ELR (cell line): ENCODE measurements at places on chromosomes 2 and 18.
A peak's percentile ranks its signal among the peaks of the same experiment; 100 is the strongest.

GRCh38 chr2:238817382-238817781 is 30.5 kb upstream of the TWIST2 start:
- no peak for DNase-seq

GRCh38 chr18:45662468-45662867 is 47.2 kb downstream of the SLC14A2 start:
- peak; percentile 24 for DNase-seq

DNA sequence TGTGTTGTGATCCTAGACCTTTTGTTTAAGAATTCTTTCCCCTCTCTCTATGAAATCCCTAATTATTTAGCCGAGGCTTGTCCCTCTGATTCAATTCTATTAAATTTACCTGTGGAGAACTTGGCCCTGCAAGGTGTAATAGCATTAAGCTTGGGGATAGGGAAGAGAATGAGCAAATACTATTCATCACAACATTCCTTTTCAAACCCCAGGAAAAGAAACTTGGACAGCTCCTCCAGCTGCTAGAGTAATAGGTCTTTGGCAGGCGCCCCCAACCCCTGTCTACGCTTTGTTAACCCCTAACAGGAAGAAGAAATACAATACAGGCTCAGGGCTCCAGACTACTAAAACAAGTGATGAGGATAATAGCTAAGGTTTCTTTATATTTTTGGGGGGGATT is 957.0 kb downstream of the CPS1 start:
- DNase-seq: no peak

DNA sequence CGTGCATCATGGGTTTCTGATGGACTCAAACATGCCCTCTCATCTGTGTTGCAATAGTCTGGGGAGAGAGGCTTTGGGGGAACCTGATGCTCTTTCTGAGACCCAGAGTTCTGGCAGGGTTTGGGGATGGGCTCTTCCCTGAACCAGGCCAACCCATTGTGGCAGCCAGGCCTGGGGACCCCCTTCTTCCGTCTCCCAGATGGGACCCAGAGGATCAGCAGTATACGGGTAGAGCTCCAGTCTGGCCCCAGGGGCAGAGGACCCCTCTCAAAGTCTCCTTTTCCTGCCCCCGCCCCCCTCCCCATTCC is 333.7 kb downstream of the DYSF start:
- DNase-seq: no peak

GRCh38 chr2:156087875-156088274 is 244.6 kb downstream of the NR4A2 start:
- DNase-seq: no peak

DNA sequence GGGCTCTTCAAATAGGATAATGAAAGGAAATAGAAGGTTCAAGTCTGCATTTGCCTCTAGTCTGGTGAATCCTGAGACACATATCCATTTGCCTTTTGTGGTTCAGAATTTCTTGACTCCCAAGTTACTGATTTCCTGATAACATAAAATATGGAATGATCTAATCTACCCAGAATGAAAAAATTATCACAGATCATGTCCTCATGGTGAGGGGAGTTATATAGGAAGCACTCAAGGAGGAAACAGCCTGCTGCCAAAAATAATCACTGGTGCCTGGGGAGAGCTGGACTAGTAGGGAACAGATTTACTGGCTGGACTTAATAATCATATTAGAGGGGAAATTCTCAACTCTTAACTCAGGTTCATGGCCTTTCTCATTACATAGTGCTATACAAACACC is 95.5 kb upstream of the STK17B start:
- DNase-seq: no peak

DNA sequence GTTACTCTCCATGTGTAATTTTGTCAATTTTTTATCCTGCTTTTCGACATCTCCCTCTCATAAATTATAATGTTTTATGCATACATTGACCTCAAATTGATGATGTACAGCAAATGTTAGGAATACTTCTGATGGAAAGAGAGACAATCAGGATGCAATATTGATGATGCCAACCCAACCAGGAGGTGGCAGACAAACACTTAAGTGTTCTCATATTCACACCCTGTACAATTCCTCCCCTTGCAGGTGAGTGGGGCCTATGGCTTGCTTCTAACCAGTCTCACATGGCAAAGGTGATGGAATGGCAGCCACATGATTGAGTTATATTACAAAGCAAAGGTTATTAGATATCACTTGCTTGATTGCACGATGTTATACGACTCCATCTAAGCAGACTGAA is 594.3 kb upstream of the REG3G start:
- no peak for DNase-seq

GRCh38 chr2:176435729-176436128 is 166.5 kb downstream of the MTX2 start:
- DNase-seq: no peak

- DNase-seq: no peak
Measured at GRCh38 chr2:168178520-168179324, 68.7 kb downstream of the STK39 start.

DNA sequence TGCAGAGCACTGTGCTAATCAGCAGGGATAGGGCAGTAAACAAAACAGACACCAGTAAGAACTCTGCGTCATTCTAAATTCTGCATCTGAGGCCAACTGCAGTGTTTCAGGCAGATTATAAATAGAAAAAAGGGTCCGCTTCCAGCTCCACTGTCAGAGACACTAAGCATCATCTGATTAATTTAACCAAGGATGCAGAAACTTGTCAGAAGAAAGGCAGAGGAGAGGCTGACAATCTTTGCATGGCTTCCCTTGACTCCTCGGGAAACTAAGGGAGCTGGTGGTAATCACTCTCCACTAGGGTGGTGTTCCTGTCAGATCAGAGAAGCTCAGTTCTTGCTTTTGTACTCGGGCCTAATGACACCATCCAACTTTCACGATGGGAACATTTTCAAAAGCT is 123.5 kb downstream of the DNAH6 start:
- no peak for DNase-seq

DNA sequence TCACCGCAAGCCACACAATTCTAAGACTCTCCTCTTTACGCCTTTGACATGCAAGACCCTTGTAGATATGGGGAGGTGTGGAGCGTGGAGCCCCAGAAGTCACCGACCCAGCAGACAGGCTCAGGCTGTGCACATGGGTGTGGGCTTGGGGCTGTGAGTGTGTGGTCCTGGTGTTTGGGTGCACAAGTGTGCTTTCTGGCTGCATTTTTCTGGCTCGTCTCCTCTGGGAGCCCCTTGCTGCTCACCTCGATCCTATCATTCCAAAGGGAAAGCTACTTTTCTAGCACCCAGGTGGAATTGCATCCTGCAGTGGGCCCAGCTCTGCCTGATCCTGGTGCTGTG is 143.0 kb downstream of the ACOXL start:
- DNase-seq: no peak

DNA sequence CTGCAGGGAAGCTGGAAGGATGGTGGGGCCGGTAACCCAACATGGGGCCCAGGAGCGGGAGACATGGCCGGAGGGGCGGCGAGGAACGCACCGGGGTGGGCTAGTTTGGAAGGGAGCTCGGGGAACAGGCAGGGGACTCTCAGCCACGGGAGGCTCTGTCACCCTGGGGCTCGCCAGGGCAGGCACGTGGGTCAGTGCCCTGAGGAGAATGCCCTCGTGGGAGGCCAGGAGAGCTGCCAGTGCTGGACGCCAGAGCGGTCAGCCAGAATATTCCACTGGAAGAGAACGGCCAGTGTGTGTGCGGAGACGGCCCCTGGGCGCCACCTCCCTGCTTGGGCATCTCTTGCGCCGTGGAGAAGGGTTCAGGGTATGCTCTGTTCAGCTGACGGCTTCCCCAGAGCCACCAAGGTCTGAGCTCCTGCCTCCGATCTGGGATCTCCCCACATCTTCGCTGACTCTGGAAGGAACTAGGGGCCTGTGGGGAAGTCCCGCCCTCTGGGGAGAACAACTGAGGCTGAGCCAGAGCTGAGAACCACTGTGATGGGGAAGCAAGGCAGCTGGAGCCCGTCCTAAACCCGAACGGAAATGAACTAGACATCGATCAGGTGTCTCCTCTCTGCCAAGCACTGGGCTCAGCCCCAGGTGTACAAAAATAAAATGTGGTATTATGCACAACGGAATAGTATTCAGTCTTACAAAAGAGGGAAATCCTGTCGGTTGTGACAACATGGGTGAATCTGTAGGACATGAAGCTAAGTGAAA is 49.3 kb downstream of the TNP1 start:
- DNase-seq: no peak

DNA sequence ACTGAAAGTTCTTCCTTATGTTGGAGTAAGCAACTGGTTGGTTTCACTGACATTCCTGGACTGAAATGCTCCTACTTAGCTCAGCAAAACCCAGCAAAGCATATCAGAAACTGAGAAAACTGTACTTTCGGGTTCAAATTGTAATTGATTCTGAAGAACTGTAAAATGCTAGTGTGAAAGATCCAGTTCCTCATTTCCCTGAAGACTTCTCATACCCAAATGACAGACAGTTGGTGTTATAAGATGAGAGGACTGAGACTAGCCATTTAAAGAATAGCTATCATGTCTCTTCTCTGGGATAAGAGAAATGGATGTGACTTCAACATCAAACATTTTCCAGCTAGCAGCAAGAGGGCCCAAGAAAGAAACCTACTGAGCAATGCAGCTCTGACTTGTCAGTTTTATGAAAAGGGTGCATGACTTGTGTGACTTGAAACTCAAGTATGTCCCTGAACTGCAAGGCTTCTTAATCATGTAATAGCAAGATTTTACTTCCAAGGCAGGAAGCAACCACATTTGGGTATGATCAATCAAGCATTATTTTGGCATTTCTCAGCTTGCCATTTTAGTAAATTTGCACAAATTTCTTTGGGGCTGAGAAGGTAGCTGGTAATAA is 420.3 kb upstream of the MMADHC start:
- DNase-seq: no peak

DNA sequence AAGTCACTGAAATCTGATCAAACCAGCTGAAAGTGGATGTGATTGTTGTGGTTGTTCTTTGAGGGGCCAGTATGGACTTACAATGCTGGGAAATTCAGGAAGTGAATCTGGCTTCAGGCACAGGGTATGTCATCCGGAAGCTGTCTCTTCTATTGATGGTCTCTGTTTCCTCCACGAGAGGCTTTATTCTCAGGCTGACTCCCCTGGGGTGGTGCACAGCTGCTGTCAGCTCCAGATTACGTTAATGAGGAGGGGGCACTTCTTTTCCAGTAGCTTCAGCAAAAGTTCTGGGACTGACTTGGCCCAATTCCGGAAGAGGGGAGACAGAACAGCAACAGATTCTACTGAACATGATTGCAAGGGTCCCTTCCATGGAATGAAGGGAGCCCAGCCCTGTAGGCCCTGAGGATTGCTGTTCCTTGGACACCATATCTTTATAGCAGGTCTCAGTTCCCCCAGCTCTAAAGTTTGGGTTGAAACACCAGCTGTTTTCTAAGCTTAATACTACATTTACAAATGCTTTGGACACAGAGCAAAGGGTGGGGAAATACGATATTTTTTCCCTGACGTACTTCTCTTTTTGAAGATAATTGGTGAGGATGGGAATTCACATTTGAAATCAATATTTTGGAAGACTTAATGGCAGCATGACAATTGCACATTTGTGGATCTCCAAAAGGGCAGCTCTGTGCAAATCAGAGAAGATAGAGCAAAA is 400.9 kb downstream of the TSN start:
- DNase-seq: no peak

GRCh38 chr2:190180313-190181122 is 118.0 kb upstream of the MSTN start:
- peak; percentile 57 for DNase-seq

GRCh38 chr2:27072920-27073319 is 1.5 kb upstream of the OST4 start:
- DNase-seq: no peak

DNA sequence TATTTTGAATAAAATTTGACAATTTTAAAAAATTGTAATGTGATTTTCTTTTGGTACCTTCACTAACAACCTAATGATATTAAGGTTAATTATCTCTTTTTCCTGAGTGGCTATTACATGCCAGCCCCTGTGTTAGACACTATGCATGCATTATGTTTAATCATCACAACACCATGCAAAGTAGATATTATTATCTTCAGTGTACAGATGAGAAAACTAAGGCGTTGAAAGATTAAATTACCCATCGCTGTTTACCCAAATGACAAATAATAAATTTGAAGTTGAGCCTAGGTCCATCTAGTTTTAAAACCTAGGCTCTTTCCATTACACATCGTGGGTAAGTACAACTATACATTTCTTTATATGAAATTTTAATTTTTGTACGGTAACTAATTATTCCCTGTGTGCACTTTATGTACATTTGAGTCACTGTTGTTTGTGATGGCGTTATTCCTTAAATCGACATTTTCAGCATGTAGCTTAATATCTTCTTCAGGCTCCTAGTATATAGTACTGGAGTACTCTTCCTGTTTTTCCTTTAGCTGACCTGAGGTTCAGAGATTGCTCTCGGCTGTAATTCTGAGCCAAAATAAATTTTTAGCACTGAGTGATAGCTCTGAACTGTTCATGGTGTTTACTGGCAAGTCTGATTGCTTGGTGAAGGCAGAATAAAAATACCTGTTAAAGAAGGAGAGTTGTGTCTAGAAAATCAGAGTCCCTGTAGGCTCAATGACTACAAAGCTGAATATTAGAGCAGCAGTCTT is 13.9 kb upstream of the MBD2 start:
- DNase-seq: no peak

DNA sequence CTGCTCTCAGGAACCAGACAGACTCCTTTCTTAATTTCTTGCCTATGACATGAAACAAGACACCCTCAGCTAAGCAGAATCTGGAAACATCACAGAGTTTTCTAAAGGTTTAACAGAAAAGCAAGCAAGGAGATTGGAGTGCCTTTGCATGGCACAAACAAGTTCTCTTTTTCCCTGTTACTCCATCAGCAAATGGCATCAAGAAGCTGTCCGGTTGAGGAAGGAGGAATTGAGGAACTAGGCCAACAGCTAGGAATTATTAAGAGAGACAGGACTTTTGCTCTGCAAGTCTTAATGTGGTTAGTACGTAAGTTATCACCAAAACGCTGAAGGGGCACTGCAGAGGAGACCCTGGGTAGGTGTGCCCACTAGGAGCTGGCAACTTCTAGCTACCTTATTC is 53.2 kb downstream of the NEB start:
- DNase-seq: no peak

DNA sequence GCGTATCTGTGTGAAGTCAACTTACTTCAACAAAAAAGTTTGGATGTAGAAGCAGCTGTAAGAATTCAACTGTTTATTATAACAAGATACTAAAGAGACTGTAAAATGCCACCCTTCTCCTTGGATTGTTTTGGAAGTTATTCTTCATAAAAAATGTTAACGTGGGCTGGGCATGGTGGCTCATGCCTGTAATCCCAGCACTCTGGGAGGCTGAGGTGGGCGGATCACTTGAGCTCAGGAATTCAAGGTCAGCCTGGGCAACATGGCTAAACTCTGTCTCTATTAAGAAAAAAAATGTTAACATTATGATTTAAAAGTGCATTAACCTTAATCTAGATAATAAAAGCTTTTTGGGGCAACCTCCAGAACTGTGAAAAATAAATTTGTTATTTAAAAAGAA is 7.7 kb downstream of the CIAO1 start:
- no peak for DNase-seq
